A375 (cell line): ENCODE measurements at places on chromosomes 12 and 14. TPM values are rescaled to one million over a fixed set of nuclear protein-coding genes. Genes with fewer than 3 reads are reported as not detected.

The SMCO3 gene
- not detected in 2 replicates for total RNA-seq

The KITLG gene
- 0.66 and 1.6 TPM in 2 replicates for total RNA-seq

The P3H3 gene
- total RNA-seq: 24.4 and 25.4 TPM in 2 replicates

The ANKRD33 gene
- total RNA-seq: not detected in 2 replicates

The TAC3 gene
- not detected in 2 replicates for total RNA-seq

The ANG gene
- total RNA-seq: 0.72 and 1.1 TPM in 2 replicates
